ENCODE measurements at places on chromosomes 7 and 10.
A peak's percentile ranks its signal among the peaks of the same experiment; 100 is the strongest.

- DNase-seq = no peak
Observed at GRCh38 chr10:76976142-76976541, 661.5 kb downstream of the KCNMA1 start.

DNA sequence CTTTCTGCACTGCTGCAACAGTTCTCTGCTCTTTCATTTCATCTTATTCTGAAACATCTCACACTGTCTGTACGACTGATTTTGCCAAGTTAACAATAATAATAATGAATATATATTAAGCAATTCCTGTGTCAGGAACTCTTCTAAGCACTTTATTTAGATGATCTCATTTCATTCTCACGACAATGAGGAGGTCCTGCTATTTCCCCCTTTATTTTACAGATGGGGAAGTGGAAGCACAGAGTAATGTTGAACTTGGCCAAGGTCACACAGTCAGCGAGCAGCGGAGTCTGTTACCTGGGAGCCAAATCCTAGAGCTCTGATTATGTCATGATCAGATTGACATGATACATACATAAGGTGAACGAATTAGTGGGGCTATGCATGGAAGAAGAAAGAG, 5.8 kb downstream of the MRC1 start:
- no peak for DNase-seq

GRCh38 chr10:13717936-13718772, 131.4 kb downstream of the PRPF18 start:
- DNase-seq = peak; percentile 24

DNA sequence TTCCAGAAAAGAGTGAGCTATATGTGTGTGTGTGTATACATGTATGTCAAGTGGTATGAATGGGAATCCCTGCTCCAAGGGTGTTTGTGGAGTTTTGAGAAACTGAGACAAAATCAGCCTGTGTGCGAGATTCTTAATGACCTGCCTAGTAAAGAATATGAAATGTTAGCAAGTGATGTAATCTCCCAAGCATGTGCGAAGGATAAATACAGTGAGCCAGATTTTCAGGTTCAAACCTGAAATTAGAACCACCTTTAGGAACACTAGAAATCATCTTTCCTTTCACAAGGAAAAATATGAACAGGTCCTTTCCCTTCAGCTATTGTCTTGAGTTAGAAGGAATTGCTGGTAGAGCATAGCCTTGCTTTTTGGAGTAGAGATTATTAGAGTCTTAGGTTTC, 457.6 kb downstream of the LRMDA start:
- DNase-seq = no peak

GRCh38 chr10:17473228-17473950, 19.0 kb upstream of the ST8SIA6 start:
- no peak for DNase-seq

GRCh38 chr7:157291404-157292080, 45.3 kb upstream of the DNAJB6 start:
- no peak for DNase-seq

GRCh38 chr10:118485641-118486040, 109.8 kb downstream of the PRLHR start:
- DNase-seq = no peak

DNA sequence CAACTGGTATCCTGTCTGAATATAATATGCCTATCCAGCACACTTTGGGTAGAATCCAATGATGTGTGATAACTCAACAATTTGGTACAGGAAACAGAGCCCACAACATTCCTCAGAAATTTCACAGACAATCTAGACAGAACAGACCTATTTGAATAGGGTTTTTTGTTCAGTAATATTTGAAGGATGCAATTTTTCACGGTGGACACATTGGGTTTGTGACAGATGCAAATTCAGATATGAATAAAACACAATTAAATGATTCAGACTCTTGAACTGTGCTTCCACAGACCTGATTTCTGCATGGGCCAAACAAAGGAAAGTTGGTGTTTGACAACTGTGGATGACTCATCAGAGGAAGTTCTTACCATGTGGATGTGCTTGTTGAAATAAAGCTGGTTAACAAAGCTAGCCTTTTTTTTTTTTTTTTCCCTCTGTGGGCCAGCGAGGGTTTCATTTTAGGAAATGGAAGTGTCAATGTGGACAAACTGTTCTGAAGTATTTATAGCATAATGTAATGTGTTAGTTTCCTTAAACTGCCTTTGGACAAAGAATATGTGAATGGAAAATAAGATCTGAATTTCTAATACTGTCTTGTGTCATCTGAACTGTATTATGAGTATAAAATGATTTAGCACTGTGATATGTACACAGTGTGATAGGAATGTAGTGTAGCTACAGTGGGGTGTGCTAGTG, 43.2 kb upstream of the FAM133B start:
- peak; percentile 53 for DNase-seq

DNA sequence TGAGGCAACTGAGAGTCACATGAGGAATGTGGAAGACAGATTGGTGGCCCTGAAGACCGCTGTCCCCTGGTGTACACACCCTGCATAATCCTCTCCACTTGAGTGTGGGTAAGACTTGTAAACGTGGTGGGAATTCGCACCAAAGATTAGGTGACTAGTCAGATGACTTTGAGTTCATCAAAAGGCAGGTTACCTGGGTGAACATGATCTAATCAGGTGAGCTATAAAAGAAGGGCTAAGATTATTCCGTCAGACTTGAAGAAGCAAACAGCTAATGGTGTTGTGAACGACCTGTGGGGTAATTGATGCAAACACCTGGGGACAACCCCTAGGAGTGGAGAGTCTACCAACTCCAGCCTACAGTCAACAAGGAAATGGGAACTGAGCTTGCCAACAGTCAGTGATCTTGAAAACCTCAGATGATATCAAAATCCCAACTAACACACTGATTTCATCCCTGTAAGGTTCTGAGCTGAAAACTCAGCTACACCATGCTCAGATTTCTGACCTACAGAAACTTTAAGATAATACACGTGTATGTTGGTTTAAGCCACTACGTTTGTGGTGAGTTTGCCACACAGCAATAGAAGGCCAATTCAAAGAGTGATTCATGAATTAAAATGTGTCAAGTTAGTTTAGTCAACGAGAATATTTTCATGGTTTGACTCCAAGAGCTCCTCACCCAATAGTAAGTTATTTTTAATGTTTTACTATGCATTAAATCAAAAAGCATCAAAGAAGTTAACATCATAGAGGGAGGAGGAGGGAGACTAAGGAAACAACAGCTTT, 16.7 kb downstream of the PRTFDC1 start:
- no peak for DNase-seq

DNA sequence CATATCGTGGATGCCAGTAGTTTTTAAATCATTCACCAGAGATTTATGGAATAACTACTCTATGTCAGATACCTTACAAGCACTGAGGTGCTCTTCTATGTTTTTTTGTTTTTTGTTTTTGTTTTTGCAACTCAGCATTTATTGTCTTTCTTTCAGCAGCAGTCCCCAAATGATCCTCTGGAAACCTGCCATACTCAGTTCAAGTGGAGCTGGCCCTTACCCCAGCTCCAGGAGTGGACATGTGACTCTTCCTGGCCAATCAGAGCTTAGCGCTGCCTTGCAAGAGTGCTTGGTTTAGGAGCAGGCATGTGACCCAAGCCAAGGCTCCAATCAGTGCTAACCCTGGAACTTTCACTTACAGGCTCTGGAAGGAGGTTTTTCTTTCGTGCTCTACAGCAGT, 356.6 kb upstream of the ZMIZ1 start:
- no peak for DNase-seq

DNA sequence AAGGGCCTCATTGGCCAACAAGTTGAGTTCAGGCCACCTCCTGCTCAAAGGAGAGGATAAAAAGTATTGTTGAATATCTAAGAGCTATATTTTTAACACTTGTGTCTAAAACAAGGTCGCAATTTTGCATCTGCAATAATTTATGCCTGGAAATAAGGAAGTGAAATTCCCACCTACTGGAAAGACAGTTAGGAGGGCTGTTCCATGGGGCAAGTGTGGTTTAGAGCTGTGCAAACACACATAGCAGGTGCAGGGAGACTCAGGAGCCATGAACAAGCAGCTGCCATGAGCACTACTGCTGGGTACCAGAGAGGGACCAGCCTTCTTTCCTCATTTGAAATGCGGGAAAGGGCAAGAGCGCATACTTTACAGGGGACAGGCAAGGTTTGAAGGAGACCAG, 35.5 kb upstream of the IKZF1 start:
- no peak for DNase-seq

DNA sequence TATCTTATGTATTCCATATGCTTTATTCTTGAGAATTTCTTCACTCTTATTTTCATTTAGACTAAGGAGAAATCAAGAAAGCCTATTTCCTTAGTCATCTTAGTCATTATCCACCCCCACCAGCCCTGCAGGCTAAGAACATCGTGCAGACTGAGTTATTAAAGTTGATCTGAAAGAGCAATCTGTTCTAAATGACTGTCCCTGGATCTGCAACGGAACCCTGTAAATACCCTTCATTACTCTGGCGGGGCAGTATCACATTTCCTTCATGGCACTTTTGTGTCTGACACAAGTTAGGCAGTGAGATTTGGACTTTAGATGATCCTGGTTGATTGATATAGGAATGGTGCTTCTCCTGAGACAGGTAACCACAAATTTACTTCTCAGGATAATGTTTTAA, 3.5 kb upstream of the MYPN start:
- DNase-seq = no peak

GRCh38 chr10:11712744-11713143, 29.4 kb upstream of the ECHDC3 start:
- no peak for DNase-seq

DNA sequence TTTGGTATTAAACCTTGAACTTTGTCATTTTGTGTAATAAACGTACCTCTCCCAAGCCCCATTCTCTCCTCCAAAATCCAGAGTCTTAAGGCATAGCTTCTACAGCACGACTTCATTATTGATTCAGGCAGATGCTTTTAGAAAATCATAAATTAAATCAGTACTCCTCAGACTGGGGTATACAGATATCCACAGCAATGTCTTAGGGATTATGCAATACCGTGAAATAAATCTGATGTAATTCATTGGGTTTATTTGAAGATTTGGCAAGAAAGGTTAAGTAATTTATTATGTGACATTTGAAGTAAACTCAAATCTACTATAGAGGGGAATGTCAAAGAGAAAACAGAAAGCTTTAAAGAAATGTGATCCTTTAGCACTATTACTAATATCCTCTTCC, 246.1 kb upstream of the PLXDC2 start:
- DNase-seq = no peak

DNA sequence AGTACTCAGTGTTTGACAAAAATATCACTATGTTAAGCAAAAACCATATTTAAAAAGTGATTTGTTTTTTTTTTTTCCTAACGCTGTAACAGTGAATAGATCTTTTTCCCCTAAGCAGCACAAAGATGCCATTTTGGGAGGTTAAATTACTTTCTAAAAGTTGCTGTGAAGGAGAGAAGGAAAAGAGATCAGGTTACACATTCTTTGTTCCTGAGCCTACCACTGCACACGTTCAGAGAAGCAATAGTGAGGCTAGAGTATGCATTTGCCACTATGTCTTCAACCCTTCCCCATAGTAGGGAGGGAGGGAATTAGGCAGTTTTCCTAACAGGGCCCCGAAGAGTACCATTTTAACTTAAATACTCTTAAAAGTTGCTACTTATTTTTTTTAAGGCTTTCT, 38.9 kb downstream of the BMPR1A start:
- DNase-seq = no peak

- no peak for DNase-seq
Observed at GRCh38 chr10:12835709-12836108, 165.8 kb downstream of the CCDC3 start.

- no peak for DNase-seq
Observed at GRCh38 chr10:78419481-78420265, 386.0 kb downstream of the RPS24 start.

GRCh38 chr10:113620511-113620910, 43.3 kb downstream of the NRAP start:
- DNase-seq = no peak

GRCh38 chr10:112585126-112585525, 138.1 kb downstream of the VTI1A start:
- no peak for DNase-seq

DNA sequence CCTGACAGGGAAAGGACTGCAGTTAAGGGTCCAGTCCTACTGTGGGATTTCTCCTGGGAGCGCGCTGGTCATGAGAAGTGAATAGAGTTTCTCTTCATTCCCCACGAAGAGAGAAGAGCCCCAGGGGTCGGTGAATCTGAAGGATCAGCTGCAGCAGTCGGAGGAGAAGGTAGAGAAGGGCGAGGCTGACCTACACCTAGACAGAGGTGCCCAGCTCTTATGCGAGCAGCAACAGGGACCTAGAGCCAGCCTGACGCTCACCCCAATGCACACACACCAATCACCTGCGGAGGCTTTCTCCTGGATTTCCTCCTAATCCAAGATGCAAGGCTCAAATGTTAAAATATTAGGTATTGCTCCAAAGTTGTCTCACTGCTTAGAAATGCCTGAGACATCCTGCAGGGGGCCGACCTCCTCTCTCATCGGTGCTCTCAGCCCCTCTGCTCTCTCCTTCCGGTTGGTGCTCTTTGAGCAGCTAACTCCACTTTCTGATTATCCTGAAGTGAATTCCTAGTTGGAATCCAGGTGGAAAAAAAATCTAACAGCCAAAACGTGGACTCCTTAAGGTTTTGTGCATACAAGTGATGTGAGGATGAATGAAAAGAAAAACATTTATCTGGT, 176.4 kb downstream of the AHR start:
- DNase-seq = no peak

DNA sequence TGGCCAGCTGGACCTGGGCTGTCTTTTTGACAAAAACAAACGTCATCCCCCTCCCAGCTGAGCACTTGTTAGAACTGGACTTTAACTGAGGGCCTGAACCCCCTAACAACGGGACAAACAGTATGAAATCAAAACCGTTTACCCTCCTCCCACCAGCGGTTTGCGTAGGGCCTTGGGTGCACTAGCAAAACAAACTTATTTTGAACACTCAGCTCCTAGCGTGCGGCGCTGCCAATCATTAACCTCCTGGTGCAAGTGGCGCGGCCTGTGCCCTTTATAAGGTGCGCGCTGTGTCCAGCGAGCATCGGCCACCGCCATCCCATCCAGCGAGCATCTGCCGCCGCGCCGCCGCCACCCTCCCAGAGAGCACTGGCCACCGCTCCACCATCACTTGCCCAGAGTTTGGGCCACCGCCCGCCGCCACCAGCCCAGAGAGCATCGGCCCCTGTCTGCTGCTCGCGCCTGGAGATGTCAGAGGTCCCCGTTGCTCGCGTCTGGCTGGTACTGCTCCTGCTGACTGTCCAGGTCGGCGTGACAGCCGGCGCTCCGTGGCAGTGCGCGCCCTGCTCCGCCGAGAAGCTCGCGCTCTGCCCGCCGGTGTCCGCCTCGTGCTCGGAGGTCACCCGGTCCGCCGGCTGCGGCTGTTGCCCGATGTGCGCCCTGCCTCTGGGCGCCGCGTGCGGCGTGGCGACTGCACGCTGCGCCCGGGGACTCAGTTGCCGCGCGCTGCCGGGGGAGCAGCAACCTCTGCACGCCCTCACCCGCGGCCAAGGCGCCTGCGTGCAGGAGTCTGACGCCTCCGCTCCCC, at the start of gene IGFBP1:
IGFBP1 (plus strand) TSS at position 304 of the 808 bp plus-strand sequence; CDS start at position 469, 165 bp downstream.
- DNase-seq = no peak

DNA sequence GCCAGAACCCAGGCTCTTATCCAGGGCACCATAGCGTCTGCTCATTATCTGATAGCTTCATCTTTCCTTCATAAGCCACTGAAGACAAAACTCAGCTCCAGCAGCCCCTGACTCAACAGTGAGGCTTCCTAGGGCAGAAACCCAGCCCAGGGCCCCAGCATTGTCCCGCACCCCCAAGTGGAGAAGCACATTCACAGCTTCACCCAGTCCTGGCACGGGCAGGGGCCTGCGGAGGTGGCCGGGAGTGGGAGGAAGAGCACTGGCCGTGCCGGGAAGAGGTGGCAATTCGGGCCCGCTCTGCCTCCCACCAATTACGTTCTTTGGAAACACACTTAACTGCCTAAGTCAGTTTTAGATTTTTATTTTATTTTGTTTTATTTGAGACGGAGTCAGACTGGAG, 10.3 kb upstream of the CALML5 start:
- DNase-seq = no peak
